NCI-H1105 treated with DMSO at 0.1 percent for 48 hours (cell line): ENCODE measurements at places on chromosomes 7 and 10.

- DNase-seq, result no peak
Measured at GRCh38 chr10:63300801-63301200, 165.0 kb downstream of the JMJD1C start.

DNA sequence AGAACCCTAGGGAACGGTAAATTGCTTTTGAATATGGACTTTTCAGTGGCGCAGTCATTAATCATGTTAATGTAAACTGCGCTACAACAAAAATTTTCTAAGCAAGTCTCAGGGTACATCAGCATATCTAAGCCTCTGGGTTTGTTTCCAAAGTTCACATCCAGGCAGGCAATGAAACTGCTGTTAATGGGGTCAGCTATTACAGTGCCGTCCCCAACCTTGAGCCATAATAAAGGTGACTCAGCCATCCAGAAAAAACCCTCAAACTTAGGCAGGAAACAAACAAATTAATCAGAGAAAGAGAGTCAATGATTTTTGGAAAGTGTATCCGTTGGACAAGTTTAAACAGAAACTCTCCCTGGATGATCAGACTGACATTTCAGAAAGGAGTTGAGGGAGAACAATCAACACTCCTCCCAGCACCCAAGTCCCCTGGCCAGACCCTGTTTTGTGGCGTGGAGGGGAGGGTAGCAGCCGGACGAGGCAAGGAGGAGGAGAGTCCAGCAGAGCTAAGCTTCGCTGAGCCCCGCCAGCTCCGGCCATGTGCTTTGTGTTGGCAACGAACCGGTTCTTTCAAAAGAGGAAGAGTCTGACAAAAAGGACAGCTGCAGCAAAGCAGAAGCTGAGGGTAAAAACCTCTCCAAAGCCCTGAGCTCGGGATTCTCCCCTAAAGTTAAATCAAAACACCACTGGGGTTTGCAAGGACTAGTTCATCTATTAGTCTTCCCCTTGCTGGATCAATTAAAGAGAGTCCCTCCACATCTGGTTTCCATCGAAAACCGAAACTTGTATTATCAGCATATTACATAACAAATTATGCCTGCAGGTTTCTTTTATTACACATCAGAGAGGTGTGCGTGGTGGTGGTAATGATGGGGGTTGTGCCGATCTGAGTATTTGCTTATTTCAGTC lies 3.6 kb downstream of the FAM53B start:
- DNase-seq, result no peak

- no peak for DNase-seq
Measured at GRCh38 chr10:5506751-5507648, 7.6 kb upstream of the CALML5 start.

DNA sequence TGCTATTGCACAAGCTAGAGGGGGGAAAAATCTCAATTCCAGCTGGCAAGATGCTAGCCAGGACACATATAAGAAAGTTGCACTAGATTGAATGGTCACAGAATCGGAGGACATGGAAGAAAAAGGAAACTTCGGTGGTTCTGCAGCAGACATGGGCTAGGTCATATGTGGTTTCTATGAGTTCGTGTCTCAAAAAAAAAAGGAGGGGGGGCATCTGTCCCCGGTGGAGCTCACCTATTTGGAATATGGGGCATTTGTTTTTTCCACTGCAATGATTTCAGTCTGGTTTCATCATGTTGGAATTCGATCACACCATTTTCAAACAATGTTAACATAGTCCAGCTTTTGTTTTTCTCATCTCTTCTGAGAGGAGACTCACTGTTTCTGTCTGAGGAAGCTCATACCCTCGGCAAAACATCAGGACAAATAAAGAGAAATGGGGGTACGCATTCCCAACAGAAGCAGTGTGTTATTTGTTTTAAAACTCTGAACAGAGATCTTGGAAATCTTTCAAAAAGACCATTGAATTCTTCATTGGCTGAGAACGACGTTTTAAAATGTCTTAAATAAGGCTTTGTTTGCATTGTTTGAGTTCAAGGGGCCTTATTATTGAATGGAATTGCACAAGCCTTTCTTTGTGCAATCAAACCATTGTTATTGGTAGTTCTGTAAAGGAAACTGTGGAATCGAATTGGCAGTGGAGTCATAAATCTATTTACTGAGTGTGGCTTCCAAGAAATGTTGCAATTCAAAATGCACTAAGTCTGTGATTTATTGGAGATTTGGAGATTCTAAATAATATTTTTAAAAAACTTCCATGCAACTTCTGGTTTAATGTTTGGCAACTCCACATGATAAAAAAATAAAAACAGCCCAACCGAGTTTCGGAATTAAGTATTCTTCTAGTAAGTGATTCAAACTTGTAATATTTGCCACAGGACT lies 173.2 kb downstream of the RTKN2 start:
- DNase-seq, result no peak
